ENCODE measurements at places on chromosomes 12 and 14. TPM values are rescaled to one million over a fixed set of nuclear protein-coding genes. Genes with fewer than 3 reads are reported as not detected.

- H3K4me3 ChIP-seq: no peak overlapping the region
- no peak overlapping the region for H3K27ac ChIP-seq
- no peaks in the 10 kb centered on the region for H3K4me1 ChIP-seq
- DNase-seq: no peak
- no peaks in the 10 kb centered on the region for H3K36me3 ChIP-seq
- H3K27me3 ChIP-seq: no peaks in the 10 kb centered on the region
These were observed 155.8 kb upstream of the ATP2B1 start for GRCh38 chr12:89864411-89864810.

DNA sequence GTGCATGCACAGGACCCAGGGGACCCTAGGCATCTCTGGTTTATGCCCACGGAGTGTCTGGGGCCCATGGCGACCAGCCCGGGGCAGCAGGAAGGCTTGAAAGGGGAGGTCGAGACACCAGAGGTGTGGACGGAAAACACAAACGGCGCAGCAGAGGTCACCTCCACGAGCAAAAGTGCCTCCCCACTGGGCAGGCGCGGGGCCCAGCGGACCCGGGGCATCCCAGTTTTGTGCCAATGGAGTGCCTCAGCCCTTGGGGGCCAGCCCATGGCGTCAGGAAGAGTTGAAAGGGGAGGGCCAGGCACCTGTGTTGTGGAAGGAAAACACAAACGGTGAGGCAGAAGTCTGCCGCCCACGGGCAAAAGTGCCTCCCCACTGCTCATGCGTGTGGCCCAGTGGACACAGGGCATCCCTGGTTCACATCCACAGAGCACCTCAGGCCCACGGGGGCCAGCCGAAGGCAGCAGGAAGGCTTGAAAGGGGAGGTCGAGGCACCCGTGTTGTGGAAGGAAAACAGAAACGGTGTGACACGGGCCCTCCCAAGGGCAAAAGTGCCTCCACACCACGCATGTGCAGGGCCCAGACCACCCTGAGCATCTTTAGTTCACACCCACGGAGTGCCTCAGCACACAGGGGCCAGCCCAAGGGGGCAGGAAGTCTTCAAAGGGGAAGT is 378.8 kb downstream of the ALG10 start:
- H3K4me3 ChIP-seq: no peak overlapping the region
- H3K4me1 ChIP-seq: no peaks in the 10 kb centered on the region
- H3K27me3 ChIP-seq: no peaks in the 10 kb centered on the region

- no peak overlapping the region for H3K4me3 ChIP-seq
- no peaks in the 10 kb centered on the region for H3K27me3 ChIP-seq
- no peak overlapping the region for H3K27ac ChIP-seq
- no peak for DNase-seq
- H3K4me1 ChIP-seq: no peaks in the 10 kb centered on the region
These were observed 126.4 kb downstream of the BRMS1L start for GRCh38 chr14:35952584-35952983.

GRCh38 chr12:120654656-120655055 is 14.2 kb downstream of the CABP1 start:
- H3K36me3 ChIP-seq: no peaks in the 10 kb centered on the region
- H3K27me3 ChIP-seq: no peaks in the 10 kb centered on the region
- H3K4me1 ChIP-seq: peaks cover 1% of the 10 kb centered on the region
- no peak for DNase-seq

GRCh38 chr14:75720842-75721498 is 59.9 kb downstream of the TTLL5 start:
- peaks cover 14% of the 10 kb centered on the region for H3K4me1 ChIP-seq
- no peaks in the 10 kb centered on the region for H3K36me3 ChIP-seq
- peak overlapping the region; percentile 81 for H3K27ac ChIP-seq
- H3K27me3 ChIP-seq: no peaks in the 10 kb centered on the region
- H3K4me3 ChIP-seq: no peak overlapping the region

- H3K36me3 ChIP-seq: no peaks in the 10 kb centered on the region
- no peak for DNase-seq
- no peaks in the 10 kb centered on the region for H3K4me1 ChIP-seq
- H3K27ac ChIP-seq: no peak overlapping the region
These were observed 82.3 kb downstream of the PLEKHG3 start for GRCh38 chr14:64786296-64787149.

DNA sequence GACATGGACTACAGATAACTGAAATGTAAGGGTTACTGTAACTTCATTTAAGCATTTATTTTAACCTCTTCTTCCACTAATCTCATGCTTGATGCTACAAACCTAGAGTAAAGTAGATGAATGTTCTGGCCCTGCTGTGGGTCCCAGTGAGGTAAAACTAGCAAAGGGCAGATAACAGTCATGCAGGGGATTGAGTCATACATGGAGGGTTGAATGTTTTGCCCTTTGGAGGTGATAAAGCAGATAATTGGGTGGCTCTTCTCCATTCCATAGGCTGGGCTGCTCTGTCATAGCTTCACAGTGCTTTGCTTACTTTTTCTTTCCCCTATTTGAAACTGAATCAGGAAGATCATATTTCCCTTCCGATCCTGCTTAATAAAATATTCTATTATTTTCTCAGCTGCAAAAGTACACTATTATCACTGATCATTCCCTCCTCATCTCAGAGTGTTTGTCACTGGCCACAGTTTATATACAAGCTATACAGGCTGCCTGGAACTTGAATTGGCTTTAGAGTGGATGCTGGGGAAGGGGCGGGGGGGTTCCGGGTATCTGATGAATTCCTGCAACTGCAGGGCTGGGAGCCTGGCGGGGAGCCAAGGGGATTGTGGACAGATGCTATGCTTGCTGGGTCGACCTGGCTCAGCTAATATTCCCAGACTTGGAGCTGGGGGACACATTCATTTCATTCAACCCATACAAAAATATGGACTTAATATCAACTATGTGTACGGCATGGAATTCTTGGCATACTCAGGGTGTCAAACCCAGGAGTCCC is 235.1 kb downstream of the NRXN3 start:
- H3K4me3 ChIP-seq: no peak overlapping the region
- H3K27me3 ChIP-seq: no peaks in the 10 kb centered on the region
- no peak for DNase-seq
- no peak overlapping the region for H3K27ac ChIP-seq
- no peaks in the 10 kb centered on the region for H3K4me1 ChIP-seq

DNA sequence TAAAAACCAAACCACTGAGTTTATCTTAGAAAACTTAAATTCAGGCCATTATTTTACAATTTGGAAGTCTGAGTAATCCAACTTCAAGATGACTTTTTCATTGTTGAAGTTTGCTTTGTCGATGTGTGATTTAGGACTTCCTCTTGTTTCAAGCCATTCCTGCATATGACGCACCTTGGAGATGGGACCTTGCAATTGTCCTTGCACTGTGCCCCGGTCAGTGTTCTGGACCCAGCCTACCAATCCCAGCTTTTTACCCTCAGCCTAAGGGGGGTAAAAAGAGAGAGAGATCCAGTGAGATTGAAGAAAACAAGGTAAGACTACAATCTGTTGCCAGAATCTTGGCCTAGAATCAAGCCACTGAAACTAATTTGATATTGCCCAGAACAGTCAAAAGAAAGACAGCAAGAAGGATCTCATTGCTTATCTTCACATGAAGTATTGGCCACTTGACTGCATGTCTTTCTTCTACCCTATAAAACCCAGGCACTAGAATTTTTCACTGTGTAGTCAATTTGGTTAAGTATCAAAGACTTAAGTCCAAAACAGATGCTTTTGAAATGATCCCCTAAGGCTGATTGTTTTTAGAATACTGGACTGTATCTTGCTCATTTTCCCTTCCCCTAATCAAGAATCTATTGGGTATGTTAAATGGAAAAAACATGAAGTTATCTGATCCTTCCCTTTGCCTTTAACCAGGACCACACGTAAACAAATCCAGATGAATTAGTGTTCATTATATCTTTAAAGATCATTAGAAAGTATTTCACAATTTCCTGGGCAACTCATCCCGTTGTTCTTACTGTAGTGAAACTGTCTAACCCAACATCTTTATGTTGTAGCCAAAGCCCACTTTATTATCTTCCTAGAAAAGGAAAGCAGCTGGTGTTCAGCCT is 2.4 kb upstream of the MLH3 start:
- peaks cover 21% of the 10 kb centered on the region for H3K4me1 ChIP-seq
- no peaks in the 10 kb centered on the region for H3K36me3 ChIP-seq
- peak overlapping the region; percentile 7 for H3K27ac ChIP-seq
- H3K4me3 ChIP-seq: no peak overlapping the region

DNA sequence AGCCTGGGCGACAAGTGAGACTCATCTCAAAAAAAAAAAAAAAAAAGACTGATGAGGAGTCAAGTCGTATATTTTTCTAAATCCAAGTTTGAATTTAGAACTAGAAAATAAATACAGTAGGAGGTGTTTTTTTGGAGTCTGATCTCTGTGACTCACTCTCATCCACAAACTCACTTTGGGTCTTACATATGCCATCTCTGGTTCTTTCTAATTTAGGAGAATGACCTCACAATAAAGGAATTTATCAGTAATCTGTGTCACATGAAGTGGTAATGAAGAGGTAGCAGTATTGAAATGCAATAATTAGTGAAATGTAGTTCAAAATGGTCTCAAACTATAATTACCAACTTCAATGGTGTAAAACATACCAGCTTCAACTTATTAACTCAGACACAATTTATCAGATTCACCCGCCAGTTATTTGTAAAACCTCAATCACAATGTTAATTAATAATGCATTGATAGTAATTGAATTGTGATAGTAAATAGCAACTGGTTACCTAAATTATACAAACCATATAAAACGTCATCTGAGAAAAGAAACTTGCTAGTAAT is 4.4 kb upstream of the CFL2 start:
- no peak for DNase-seq
- no peaks in the 10 kb centered on the region for H3K27me3 ChIP-seq
- H3K27ac ChIP-seq: no peak overlapping the region
- H3K4me3 ChIP-seq: no peak overlapping the region

- H3K4me1 ChIP-seq: no peaks in the 10 kb centered on the region
- no peaks in the 10 kb centered on the region for H3K27me3 ChIP-seq
- no peaks in the 10 kb centered on the region for H3K36me3 ChIP-seq
- no peak for DNase-seq
These were observed 8.5 kb upstream of the SERPINA12 start for GRCh38 chr14:94517641-94518257.

DNA sequence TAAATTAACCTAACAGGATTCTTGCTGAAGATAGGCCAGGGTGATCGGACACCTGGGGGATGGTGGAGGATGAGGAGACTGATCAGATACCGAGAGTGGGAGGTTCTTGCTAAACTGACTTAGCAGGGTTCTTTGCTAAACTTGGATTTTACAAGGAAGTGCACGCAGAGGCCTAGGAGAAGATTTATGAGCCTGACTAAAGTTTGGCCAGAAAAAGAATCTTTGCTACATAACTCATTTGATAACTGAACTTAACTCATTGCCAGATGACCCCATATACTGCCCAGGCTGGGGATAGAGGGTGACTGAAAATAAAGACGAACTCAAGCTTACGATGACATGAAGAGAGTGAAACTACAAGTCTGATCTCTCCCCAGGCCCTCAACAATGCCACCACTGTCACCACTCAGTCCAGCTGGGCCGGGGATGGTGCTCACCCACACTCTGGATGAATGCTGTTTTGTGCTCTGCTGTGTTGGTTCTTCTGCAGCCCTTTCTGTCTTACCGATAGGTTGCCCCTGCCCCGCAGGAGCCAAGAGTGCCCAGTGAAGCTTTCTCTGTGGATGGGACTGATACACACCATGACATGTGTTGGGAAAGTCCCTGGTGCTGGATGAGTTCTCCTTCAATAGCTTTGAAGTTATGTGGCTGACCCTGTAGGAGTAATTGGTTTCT is 29.0 kb downstream of the PPFIBP1 start:
- no peaks in the 10 kb centered on the region for H3K27me3 ChIP-seq
- no peaks in the 10 kb centered on the region for H3K36me3 ChIP-seq
- H3K4me1 ChIP-seq: peaks cover 67% of the 10 kb centered on the region
- H3K27ac ChIP-seq: no peak overlapping the region

DNA sequence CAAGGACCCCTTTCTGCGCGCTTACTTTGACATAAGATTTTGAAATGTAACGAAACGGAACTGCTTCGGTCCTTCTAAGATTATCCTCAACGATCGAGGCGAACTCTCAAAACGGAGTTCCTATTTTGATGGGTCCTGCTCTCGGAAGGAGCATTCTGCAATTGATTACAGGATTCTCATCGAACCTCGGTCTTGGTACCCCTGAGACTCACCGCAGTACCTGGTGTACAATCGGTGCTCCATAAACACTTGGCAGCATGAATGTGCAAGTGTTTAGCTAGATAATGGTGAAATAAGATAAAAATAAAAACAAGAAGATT is 530 bp upstream of the NEMF start:
- peaks cover 8% of the 10 kb centered on the region for H3K36me3 ChIP-seq
- H3K4me1 ChIP-seq: peaks cover 5% of the 10 kb centered on the region
- H3K27me3 ChIP-seq: no peaks in the 10 kb centered on the region
- peak overlapping the region; percentile 82 for H3K27ac ChIP-seq
- no peak for DNase-seq

DNA sequence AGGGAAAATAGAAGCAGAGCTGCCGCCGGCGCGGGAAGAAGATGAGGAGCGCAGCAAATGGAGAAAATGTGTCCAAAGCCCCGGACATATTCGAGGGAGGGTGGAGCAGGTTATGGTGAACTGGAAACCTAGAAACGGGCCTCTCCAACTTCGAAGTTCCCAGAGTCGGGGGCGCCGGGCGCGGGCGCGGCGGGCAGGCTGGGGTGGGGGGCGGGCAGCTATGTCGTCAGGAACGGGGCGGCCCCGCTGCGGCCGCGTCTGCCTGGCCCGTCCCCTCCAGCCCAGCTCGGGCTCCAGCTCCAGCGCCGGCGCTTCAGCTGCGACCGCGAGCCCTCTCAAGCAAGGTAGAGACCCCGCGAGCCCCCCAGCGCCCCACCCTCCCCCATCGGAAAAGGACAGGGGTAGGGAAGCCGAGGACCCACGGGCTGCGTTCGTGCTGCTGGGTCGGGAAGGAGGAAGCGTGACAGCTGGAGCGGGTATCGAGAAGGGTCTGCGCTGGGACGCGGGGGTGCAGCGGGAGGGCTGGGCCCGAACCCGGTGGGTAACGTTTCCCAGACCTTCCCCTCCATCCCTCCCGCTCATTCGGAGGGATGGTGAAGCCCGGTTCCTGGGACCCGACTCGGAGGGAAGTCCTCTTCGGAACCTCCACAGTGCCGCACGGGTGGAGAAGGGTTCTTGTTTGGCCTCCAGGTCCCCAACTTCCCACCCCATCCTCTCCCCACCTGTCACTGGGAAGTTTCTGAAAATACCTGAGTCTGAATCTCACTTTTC is 1.0 kb downstream of the DGKA start:
- H3K27me3 ChIP-seq: no peaks in the 10 kb centered on the region
- H3K4me1 ChIP-seq: peaks cover 17% of the 10 kb centered on the region
- peak; percentile 59 for DNase-seq
- peak overlapping the region; percentile 53 for H3K4me3 ChIP-seq
- H3K36me3 ChIP-seq: no peaks in the 10 kb centered on the region

DNA sequence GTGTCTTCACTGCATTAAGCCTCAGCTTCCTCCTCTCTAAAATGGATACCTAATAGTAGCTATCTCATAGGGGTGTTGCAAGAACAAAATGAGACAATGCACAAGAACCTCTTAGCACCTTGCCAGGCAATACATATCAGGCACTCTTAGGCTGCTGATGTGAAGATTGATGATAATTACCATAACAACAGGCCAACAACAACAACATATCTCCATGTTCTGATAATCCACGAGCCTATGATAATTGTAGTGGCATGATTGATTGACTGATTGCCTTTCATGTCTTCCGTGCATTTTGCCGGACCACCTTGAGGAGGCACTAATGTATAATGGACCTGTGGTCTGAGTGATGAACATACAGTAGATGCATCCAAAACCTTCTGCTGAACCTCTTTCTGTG is 50.7 kb upstream of the WSCD2 start:
- no peak overlapping the region for H3K4me3 ChIP-seq
- no peak overlapping the region for H3K27ac ChIP-seq
- no peaks in the 10 kb centered on the region for H3K27me3 ChIP-seq
- peaks cover 4% of the 10 kb centered on the region for H3K4me1 ChIP-seq

CLEC4A gene
- total RNA-seq: 3.5 TPM

TMCC3 gene
- 15.0 TPM for total RNA-seq

AQP2 gene
- not detected for total RNA-seq

DAO gene
- total RNA-seq: not detected

TPH2 gene
- not detected for total RNA-seq
